Skeletal muscle cell (primary cell): ENCODE measurements at places on chromosomes 7 and 10.

DNA sequence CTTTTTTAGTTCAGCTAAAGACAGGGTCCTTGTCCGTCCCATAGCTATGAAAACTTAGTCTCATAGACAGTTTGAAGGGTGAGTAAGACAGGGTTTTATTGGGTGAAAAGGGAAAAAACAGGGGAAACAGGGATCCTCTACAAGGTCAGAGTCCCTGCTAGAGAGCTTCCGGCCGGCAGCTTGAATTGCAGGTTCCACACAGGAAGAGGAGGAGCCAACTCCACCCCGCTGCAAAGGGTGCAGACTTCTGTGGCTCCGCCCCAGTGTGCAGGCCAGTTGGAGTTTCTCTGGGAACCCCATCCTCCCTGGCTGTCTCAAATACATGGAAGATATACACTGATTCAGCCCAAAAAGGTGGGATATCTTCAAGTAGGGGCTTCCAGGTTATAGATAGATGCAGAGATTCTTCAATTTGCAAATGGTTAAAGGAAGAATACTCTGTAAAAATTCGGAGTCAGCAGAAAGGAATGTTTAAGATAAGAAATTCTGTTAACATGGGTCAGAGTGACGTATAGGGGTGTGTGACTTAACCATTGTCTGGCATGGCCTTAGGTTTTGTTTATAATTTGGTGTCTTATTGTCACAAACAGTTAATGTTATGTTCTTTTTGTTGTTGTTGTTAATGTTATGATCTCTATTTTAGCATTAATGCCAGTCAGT is 34.6 kb upstream of the HECW1 start:
- no peak for DNase-seq

DNA sequence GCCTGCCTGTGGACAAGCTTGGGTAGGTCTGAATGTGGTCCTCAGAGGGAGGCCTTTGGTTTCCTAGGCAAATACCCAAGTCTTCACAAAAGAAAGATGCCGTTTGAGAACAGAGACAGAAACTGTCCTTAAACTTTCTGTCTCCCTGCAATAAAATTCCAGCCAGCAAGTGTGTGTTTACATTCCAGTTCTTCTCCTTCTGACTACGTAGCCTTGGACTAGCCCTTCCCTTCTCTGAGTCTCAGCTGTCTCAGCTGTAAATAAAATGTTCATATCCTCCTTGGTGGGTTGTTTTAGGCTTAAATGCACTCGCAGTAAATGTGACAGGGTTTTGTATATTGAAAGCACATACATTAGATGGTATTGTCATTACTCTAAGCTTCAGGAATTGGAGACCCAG is 561.2 kb upstream of the MKI67 start:
- DNase-seq: no peak

GRCh38 chr10:61974601-61975390 is 73.3 kb downstream of the ARID5B start:
- DNase-seq: peak; percentile 36

DNA sequence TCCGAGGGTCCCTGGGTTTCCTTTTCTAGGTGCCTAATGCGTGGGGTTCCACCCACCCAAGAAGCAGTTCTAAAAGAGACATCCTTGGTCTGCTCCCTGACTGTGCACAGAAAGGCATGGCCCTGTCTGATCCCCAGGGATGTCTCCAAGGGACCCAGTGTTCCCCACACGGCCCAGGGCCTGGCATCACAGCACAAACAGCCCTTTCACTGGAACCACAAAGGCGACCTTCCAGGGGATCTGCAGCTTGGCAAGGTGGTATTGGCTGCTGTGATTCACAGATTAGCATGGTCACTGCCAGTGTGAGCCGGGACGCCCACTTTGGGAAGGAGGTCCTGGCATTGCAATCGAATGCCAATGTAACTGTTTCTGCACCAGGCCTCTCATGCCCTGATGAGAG is 6.4 kb downstream of the KCNMA1 start:
- DNase-seq: no peak

GRCh38 chr10:98676895-98677294 is 230.2 kb upstream of the HPS1 start:
- DNase-seq: no peak
